Spinal cord (tissue), 10 donors: ENCODE measurements at places on chromosomes 3 and 15. TPM values are rescaled to one million over a fixed set of nuclear protein-coding genes. Genes with fewer than 3 reads are reported as not detected.

Gene THOC7
- 47.7 TPM for total RNA-seq

Gene UQCC5
- total RNA-seq = 19.9 TPM

Gene WDR49
- 47.2 TPM for total RNA-seq

DNA sequence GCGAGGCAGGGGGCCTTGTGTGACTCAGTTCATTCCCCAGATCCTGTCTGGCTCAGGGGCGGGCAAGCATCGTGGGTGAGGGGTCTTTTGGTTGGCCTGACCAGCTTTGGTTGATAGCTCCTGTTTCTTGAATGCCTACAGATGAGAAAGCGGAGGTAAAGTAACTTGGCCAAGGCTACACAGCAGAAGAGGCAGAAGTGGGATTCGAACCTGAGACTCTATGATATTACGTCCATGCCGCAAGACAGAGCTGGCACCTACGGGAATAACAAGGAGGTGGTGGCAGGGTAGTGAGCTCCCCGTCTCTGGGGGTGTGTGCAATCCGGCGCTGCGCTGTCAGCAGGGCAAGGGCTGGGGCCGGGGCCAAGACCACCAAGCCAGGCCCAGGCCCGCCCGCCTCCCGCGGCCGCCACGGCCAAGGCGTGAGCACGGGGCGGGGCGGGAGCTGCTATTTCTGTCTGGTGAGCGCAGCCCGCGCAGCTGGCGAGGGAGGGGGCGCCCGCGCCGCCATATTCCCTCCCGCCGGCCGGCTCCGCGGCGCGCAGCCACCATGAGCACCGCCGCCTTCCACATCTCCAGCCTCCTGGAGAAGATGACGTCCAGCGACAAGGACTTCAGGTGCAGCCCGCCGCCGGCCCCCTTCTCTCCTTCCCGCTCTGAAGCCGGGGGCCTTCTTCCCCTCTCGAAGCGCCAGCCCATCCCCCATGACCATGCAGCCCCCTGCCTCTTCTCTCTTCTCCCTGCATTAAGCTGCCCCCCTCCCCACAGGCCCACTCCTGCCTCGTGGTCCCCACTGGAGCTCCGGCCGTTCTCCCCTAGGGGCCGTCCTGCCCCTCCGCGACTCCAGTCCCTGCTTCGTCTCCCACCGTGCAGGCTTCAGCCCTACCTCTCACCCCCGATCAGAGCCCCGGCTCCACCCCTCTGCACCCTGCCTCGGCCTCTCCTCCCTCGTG lies at the start of gene CAND2:
Gene CAND2 (plus strand): TSS at position 510 of the 953 bp plus-strand sequence. CDS start 41 bp downstream, at position 551.
- peak; percentile 57 for DNase-seq

DNA sequence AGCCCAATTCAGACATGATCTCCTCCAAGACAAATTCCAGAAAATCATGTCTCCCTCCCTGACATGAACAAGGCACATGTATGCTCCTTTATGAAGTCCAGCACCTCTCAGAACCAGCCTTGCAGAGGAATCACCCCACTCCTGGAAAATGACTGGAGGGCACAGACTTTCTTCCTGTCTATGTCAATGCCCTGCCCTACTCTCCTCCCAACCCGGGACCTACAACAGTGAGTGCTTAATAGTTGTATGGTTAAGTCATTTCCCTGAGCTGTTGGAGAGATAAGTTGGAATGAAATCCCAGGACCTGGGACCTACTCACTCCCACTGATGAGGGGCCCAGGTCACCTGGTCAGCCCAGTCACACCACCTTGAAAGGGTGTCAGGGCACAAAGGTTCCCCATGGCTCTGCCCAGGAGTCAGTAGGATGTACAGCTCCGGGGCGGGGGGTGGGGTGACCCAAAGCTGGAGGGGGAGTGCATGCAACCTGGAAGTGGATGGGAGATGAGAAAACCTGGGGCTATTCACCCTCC lies 80.1 kb upstream of the HERC1 start:
- DNase-seq = no peak
